ENCODE measurements at places on chromosomes 2 and 18.

DNA sequence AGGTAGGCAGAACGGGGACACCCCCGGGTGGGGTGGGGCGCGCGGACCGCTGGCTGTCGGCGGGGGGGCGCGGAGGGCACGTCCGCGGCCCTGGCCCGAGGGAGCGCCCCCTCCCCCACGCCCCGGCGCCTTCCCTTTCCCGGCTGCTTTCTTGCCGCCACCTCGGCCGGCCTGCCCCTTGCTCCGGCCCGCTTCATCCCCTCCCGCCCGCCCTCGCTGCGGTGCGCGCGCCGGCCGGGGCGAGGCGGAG is 443 bp downstream of the VAPA start:
- no peak for DNase-seq

DNA sequence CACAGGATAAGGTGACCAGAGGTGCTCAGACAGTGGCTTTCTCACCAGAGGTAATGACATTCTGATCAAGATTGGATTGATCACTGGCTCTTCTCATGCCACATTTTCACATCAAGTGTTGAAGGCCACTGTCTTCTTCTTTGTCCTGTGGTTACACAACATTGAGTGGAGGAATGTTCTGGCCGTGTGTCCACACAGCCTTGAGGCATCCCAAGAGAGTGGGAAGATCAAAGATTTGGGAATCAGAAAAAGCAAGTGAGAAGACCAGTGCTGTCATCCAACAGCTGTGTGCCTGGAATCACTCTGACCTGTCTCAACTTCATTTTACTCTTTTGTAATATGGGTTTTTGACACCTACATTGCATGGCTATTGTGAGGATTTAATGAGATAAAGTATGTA is 67.4 kb downstream of the IL1R2 start:
- no peak for DNase-seq

DNA sequence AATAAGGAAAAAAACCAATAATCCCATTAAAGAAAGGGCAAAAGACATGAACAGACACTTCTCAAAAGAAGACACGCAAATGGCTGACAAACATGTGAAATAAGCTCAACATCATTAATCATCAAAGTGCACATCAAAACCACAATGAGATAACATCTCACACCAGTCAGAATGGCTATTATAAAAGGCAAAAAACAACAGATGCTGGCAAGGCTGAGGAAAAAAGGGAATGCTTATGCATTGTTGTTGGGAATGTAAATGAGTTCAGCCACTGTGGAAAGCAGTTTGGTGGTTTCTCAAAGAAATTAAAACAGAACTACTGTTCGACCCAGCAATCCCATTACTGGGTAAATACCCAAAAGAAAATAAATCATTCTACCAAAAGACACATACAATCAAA is 285.6 kb downstream of the NR4A2 start:
- DNase-seq: no peak

GRCh38 chr2:62547854-62548253 is 41.9 kb upstream of the TMEM17 start:
- no peak for DNase-seq

- DNase-seq: no peak
Observed at GRCh38 chr18:10688766-10689165, 162.9 kb downstream of the NAPG start.

- DNase-seq: no peak
Observed at GRCh38 chr2:120425014-120425413, 79.1 kb downstream of the INHBB start.

GRCh38 chr2:224561234-224562005 is 23.7 kb downstream of the CUL3 start:
- no peak for DNase-seq

DNA sequence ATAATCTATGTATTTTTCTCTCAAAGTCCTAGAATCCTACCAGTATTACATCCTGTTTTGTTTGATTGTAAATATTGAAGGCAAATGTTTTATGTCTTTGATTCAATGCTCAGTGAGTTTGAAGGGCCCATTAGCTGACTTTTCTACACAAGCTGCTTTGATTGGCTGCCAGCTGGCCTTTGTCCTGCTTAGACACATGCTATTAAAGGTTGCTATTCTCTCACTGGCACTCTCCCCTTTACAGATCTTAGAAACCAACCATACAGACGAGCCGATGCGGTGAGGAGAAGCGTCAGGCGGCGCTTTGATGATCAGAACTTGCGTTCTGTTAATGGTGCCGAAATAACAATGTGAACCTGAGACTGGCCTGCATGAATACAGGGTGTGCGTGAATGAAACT is 69.7 kb downstream of the PRPF40A start:
- DNase-seq: no peak

DNA sequence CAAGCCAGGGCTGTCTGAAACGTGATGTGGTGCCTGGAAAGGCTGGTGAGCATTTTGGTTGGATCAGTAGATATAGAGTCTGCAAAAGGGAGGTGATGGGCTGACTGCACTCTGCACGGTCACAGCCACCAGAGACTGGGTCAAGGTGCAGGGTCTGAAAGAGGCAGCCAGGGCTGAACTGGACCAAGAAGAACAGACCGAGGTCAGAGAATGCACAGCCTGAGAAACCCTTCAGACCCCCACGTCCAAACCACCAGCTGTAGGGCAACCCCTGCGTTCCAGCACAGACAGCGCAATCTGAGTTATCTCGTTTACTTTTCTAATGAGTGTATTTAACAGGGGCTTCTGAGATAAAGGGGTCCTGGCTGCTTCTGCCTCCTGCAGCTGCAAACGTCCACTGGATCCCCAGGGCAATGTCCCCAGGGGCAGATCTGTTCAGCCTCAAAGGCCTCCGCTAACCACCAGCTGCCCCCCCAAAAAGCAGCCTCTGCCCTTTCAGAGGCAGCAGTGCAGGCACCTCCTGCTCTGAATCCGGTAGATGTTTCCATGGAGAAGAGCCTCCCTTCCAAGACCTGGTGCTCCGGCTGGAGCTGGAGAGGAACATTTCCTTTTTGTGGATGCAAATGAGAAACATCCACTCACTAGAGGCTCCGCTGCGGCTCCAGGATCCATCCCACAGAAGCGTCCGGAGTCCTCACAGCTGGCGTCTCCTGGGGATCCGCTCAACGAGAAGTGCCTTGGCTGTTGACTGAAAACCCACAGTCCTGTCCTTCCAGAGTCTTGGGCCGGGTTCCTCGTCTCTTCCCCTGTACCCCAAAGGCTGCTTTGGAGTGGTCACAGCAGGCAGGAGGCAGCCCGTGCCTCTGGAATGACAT is 970 bp upstream of the KCNG2 start:
- DNase-seq: no peak

GRCh38 chr2:3914241-3914640 is 210.9 kb downstream of the DCDC2C start:
- DNase-seq: no peak

DNA sequence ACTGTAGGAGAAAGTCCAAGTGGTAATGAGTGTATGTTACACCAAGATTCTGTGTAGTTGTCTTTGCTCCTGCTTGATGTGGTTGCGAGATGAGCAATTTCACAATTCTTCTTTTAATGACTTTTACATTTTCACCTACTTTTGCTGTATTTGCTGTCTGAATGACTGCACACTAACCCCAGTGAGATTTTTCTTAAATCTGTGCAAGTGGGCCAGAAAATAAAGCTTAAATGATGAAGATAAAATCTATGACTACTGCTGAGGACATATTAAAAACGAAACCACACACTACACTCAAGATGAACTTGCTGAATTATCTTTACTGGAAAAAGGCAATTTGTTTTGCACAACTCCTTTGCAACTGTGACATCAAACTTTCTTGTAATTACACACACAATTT is 4.1 kb downstream of the LDAH start:
- no peak for DNase-seq
